Lower leg skin (tissue), 4 donors: ENCODE measurements at places on chromosomes 5 and 9. TPM values are rescaled to one million over a fixed set of nuclear protein-coding genes. Genes with fewer than 3 reads are reported as not detected.

- DNase-seq, result no peak
These were observed 28.8 kb upstream of the SEMA4D start for GRCh38 chr9:89526667-89527066.

GRCh38 chr5:82338771-82339373, 60.7 kb upstream of the RPS23 start:
- DNase-seq, result no peak

DNA sequence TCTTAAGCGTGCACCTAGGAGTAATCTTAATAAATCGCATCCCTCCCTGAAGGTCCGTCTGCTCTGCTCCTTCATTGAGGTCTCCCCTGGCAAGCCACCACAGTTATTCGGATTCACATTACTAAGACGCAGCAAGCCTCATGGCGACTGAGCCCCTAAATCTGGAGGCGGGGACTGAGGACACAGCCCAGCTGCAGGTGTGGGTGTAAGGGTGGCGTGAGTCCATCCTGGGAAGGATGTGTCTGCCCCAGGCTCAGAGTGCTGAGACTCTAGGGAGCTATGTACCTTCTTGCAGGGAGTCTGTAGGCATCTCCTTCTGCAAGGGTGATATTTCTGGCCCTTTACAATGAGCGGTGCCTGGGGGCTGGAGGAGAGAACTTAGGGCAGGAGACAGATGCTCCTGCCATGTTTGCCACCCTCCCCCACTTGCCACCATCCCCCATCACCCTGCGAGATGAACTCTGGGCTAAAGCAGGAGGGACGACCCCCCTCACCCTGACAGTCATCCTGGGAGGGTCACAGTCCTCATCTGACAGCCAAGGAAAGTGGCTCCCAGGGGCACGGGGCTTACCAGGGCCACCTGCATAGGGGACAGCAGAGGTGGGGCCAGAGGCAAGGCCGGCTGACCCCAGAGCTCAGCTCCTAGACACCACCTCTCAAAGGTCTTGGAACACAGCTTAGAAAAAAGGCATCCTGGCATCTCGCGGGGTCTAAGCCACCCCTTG, 76.4 kb upstream of the FCN1 start:
- peak; percentile 82 for DNase-seq

DNA sequence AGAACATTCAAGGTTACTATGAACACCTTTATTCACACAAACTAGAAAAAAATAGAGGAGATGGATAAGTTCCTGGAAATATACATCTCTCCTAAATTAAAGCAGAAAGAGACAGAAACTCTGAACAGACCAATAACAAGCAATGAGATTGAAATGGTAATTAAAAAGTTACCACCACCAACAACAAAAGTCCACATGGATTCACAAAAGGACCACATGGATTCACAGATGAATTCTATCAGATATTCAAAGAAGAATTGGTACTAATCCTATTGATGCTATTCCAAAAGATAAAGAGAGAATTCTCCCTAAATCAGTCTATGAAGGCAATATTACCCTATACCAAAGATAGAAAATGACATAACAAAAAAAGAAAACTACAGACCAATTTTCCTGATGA, 518.9 kb downstream of the PRDM9 start:
- DNase-seq, result no peak

EGR1 gene
- 110 TPM for total RNA-seq

DNA sequence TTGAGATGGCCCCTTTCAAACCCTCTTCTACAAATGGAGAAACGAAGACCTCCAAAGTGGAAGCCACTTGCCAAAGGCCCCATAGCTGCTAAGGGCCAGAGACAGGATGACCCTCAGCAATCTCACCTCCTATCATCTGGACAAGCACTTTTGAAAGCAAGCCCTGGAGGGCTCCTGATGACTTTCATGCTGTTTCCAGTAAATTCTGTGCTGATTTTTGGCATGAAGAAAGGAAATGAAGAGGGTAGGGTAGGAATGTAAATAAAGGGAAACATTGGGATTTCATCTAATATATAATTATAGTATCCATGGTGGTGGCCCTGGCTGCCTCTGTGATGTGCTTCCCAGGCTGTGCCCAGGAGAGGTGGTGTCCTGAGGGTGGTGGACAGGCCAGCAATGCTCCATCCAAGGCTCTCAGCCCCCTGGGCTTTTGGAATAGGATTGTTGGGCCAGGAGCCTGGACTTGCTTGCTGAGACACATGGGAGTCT, 208.0 kb upstream of the TRIM32 start:
- no peak for DNase-seq

DNA sequence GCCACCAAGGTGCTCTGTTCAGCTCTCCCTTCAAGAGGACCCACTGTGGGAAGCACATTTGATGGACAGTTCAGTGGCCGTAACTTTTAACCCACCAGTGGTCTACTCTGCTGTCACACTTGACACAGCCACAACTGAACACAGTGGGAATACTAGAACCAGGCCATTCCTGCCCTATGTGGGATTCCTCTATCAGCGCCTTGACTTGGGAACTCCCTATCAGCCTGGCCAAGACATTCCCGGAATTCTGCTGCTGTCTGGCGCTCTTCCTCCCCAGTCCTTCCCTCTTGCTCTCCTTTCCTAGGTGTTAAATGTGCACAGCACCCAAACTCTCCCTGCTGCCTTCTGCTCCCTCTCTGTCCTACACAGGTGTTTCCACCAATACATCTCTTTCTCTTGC, 23.1 kb upstream of the SH3PXD2B start:
- no peak for DNase-seq

DNA sequence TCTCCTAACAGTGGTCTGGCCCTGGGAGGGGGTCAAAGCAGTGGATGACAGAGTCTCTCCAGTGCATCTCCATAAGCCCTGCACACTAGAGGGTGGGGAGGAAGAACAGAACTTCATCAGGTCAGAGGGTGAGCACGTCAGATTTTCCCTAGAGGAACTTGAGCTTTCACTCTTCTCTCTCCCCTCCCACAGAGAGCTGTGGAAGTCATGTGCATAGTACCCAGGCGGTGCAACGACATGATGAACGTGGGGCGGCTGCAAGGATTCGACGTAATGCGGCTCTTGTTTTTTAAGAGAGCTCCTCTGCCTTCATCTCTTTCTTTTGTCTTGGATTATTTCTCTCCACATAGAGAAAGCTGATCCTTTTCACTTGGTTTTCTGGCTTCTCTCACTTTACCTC, 100.2 kb upstream of the OTULINL start:
- no peak for DNase-seq

GRCh38 chr9:124047251-124047672, 35.7 kb downstream of the LHX2 start:
- DNase-seq, result no peak

CDKN2B gene
- total RNA-seq, result 37.6 TPM

DNA sequence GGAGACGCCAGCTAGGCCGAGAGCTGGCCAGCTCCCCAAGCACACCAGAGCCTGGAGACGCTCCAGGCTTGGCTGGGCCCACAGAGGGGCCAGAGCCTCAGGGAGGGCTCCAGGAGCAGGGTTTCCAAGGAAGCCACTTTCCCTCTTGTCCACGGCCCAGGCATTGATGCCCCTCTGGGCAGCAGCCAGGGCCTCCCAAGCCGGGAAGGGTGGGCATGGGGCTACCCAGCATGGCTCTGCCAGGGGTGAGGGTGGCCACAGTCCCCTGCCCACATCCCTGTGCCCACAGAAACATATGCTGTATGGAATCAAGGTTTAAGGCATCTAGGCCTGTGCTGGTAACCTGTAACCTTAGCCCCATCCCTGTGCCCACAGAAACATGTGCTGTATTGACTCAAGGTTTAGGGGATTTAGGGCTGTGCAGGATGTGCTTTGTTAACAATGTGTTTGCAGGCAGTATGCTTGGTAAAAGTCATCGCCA, 1.5 kb upstream of the DPP7 start:
- DNase-seq, result no peak

CTSL gene
- 41.3 TPM for total RNA-seq

DNA sequence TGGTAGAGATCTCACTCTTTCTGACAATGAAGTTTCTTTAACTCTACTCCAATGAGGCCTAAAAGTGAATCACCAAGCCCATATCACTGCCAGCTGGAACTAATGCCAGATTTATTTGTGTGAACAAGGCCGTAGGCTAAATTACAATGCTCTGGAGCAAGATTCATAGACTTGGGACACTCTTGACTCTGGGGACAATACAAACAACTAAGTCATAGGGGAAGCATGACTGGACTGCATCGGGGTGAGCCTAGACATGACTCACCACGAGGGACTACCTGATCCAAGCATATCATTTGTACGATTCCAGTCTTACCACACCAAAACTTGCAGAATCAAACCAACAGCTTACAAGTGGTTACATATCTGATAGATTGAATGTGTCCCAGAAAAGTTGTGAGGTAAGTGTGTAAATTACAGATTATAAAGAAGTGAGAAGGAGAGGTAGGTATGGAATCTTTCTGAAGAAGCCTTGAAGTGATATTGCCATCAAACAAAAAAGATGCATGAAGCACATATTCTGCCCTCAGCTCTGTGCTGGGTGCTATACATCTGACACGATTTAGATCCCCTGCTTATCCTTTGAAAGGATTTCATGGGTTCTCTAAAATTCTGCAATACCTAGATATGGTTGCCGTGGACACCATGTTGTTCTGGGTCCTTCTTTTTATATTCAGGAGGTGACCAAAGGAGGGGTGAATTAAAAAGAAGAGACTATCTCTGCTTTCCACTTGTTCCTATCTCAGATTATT, 199.3 kb upstream of the PDE4D start:
- DNase-seq, result no peak

DNA sequence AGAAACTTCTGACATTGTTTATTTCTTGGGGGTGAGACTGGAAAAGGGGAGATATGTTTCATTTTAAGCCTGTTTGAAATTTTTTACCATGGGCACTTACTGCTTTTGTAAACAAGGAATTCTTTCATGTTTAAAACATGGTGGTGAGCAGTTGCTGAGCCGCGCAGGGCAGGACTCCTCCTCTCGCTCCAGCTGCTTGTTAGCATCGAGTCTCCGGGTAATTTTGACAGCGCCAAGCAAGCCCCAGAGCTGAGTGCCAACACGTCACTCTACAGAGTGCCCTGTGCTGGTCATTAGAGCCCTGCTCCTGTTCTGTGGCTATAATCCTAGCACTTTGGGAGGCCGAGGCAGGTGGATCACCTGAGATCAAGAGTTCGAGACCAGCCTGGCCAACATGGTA, 116.5 kb upstream of the MSX2 start:
- DNase-seq, result no peak

FOXD4 gene
- not detected for total RNA-seq

COL23A1 gene
- total RNA-seq, result 3.4 TPM

- no peak for DNase-seq
These were observed 377.6 kb downstream of the BRINP1 start for GRCh38 chr9:118991366-118992285.
